ENCODE measurements at places on chromosomes 13 and 19. TPM values are rescaled to one million over a fixed set of nuclear protein-coding genes. Genes with fewer than 3 reads are reported as not detected.

- H3K36me3 ChIP-seq = no peaks in the 10 kb centered on the region
- H3K27me3 ChIP-seq = no peaks in the 10 kb centered on the region
- no peak overlapping the region for H3K4me3 ChIP-seq
Observed at GRCh38 chr13:39929583-39929982, 274.1 kb downstream of the COG6 start.

DNA sequence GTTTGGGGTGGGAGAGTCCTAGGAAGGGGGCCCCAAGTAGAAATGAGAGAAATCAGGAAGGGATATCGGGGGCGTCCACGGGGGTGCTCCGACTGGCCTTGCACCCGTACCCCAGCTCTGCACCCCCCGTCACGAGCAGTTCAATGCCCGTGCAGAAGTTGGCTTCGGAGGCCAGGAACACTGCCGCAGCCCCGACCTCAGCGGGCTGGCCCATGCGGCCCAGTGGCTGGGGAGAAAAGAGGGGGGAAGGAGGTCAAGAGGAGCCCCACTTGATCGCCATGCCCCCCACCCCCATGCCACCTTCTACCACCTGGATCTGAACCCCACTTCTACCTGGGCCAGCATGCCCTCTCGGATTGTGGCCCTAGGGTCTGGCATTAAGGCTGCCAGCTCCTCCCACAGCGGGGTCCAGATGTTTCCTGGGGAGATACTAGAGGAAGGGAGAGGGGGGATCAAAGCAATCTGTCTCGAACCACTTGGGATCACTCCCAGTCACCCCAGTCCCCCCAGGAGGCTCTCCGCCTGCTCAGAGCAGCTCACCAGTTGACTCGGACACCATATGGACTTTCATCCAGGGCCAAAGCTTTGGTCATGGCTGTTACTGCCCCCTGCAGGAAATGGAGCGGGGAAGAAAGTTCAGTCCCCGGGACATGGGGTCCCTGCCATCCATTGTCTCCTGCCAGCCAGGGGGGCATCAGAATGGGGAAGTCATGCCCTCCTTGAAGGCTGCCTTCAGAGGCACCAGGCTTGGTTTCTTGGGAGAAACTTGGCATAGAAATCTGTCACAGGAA, 2.5 kb upstream of the BCAT2 start:
- no peaks in the 10 kb centered on the region for H3K27me3 ChIP-seq
- no peaks in the 10 kb centered on the region for H3K36me3 ChIP-seq
- DNase-seq = no peak
- H3K4me1 ChIP-seq = peaks cover 35% of the 10 kb centered on the region
- no peak overlapping the region for H3K4me3 ChIP-seq

DNA sequence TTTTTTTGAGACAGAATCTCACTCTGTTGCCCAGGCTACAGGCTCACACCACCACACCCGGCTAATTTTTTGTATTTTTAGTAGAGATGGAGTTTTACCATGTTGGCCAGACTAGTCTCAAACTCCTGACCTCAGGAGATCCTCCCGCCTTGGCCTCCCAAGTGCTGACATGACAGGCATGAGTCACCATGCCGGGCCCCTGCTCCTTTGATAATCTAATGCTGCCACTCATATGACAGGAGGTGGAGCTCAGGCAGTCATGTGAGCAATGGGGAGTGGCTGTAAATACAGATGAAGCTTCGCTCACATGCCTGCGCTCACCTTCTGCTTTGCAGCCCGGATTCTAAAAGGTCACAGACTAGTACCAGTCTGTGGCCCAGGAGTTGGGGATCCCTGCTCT, 25.1 kb downstream of the ARHGEF18 start:
- H3K36me3 ChIP-seq = no peaks in the 10 kb centered on the region
- H3K27me3 ChIP-seq = peaks cover 3% of the 10 kb centered on the region
- no peak overlapping the region for H3K4me3 ChIP-seq
- no peak for DNase-seq

DNA sequence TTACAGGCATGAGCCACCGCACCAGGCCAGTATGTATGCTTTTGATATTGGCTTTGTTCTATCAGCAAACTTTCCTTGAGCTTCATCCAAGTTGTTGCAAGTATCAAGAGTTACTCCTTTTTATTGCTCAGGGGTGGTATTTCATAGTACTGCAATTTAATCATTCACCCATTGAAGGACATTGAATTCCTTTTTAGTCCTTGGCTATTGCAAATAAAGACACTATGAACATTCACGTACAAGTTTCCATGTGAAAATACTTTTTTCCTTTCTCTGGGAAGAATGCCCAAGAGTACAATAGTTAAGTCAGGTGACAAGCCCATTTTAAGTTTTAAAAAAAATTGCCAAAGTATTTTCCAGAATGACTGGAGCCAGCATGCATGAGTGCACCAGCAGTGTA, 20.4 kb downstream of the CEACAM3 start:
- no peak for DNase-seq
- H3K27me3 ChIP-seq = peaks cover 10% of the 10 kb centered on the region
- H3K4me3 ChIP-seq = no peak overlapping the region
- H3K4me1 ChIP-seq = no peaks in the 10 kb centered on the region
- no peaks in the 10 kb centered on the region for H3K36me3 ChIP-seq

DNA sequence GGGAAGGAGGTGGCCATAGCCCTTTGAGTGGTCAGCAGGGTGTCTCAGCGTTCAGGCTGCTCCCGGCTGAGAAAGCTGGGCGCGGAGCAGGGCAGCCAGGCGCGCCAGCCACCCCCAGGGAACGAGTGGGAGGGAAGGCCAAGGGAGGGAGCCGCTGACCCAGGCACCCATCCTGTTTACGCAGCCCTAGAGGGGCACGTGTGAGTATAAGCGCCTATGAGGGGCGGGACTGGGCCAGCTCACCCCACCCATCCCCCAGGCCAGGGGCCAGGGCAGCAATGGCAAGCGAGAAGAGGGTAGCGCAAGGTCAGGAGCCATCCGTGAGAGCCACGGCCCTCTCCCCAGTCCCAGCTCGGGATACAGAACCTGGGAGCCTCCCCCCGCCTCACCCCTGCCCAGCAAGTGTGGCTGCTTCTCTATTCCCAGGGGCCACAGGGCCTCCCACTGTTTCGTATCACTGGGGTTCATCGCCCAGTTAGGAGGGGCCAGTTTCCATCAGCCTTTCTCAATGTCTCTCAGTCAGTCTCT, 897 bp upstream of the DMKN start:
- no peak overlapping the region for H3K4me3 ChIP-seq
- peaks cover 19% of the 10 kb centered on the region for H3K27me3 ChIP-seq
- peaks cover 5% of the 10 kb centered on the region for H3K4me1 ChIP-seq
- no peak overlapping the region for H3K27ac ChIP-seq

Gene PDCD5
- 106 TPM for total RNA-seq

- DNase-seq = no peak
- H3K4me1 ChIP-seq = no peaks in the 10 kb centered on the region
- no peak overlapping the region for H3K4me3 ChIP-seq
- no peak overlapping the region for H3K27ac ChIP-seq
- H3K27me3 ChIP-seq = no peaks in the 10 kb centered on the region
- no peaks in the 10 kb centered on the region for H3K36me3 ChIP-seq
Observed at GRCh38 chr13:87981416-87981815, 310.2 kb downstream of the SLITRK5 start.

Gene HSD11B1L
- 20.1 TPM for total RNA-seq

GRCh38 chr13:110340812-110341444, 33.8 kb downstream of the COL4A2 start:
- no peak overlapping the region for H3K4me3 ChIP-seq
- DNase-seq = no peak
- H3K36me3 ChIP-seq = no peaks in the 10 kb centered on the region
- H3K4me1 ChIP-seq = peaks cover 12% of the 10 kb centered on the region
- no peaks in the 10 kb centered on the region for H3K27me3 ChIP-seq
- H3K27ac ChIP-seq = no peak overlapping the region

Gene OR7D2
- total RNA-seq = 1.8 TPM
